ENCODE measurements at places on chromosomes 7 and 10. TPM values are rescaled to one million over a fixed set of nuclear protein-coding genes. Genes with fewer than 3 reads are reported as not detected.

GRCh38 chr10:29535012-29535777 lies 99.6 kb downstream of the SVIL start:
- DNase-seq, result peak; percentile 66

DNA sequence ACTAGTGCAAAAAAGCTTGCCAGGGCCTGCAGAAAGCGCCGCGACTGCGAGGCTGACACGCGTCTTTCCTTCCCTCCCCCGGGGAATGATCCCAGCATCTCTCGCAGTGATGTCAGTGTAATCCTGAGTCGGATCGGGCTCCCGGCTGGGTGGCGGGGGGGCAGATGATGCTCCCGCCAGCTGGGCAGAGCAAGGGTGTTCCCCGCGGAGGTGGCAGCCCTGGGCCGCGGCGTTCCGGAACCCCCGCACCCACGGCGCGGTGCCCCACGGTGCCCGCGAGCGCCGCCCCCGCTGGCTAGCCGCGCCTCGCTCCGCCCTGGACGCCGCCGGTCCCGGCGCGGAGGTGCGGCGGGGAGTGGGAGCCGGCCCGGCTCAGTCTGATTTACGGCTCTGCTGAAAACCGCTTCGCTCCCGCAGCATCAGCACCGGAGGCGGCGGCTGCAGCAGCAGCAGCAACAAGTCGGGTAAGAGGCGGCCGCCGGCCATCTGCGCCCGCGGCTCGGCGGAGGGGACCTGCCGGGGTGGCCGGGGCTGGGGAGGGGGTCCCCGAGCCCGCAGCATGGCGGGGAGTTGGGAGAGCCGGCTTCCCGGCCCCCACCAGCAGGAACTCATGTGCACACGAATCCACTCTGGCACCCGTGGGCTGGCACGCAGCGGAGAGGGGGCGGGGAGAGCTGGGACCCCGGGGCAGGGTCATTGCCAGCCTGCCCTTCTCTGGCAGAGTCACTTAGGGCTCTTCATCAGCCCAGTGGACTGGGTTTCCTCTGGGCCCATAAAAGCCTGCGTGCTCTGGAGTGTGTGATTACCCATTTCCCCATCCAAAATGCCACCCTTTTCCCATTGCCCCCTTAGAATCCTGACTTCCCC lies at the start of gene ZNF365:
Gene ZNF365, plus strand, starts transcription at position 375 of the 867 bp plus-strand sequence. CDS start 1,825 bp downstream, outside the sequence.
- DNase-seq, result peak; percentile 22

GRCh38 chr10:124911124-124912067 lies 30.5 kb upstream of the ZRANB1 start:
- peak; percentile 24 for DNase-seq

DNA sequence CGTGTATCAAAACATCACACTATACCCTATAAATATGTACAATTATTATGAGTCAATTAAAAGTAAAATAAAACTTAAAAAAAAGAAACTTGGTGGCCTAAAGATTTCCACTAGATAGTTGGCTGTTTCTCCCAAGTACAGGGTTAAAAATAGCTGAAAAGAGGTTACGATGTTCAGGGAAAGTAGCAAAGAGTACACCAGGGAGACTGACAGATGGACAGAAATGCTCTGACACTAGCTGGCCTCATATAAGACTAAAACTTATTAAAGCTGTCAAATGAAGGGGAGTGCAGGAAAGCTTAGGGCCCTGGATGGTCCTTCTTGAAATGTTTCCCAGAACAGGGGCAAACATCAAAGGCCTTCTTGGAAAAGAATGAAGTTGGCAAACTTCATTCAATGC lies 51.3 kb downstream of the TCAF1 start:
- no peak for DNase-seq

DNA sequence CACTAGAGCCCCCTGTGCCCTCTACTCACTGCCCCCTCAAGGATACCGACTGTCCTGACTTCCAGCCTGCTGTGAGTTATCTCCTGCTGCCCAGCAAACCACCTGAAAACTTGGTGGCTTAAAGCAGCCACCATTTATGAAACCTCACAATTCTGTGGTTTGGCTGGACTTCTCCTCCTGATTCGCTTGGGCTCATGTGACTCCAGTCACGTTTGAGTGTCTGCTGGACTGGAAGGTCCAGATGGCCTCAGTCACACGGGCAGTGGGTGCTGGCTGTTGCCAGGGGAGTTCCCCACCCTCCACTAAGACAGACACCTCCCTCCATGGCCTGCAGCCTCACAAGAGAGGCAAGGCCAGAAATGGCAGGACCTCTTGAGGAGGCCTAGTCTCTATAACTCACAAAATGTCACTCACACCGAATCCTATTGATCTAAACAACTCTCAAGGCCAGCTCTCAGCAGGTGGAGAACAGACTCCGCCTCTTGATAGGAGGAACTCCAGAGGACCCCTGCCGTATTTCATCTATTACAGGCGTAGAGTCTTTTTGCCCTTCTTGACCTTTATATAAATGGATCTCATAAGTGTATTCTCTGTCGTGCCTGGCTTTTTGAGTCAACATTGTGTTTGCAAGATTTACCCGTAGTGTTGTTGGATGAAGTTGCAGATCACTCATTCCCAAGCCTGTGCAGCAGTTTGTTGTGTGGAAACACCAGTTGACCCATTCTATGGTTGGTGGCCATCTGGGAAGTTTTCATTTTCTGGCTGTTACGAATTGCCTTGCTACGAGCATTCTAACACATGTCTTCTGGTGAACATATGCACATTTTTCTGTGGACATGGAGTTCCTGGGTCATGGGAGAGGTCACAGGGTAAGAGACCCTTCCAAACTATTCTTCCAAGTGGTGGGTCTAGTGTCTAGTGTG lies 48.3 kb downstream of the ZMIZ1 start:
- peak; percentile 79 for DNase-seq

DNA sequence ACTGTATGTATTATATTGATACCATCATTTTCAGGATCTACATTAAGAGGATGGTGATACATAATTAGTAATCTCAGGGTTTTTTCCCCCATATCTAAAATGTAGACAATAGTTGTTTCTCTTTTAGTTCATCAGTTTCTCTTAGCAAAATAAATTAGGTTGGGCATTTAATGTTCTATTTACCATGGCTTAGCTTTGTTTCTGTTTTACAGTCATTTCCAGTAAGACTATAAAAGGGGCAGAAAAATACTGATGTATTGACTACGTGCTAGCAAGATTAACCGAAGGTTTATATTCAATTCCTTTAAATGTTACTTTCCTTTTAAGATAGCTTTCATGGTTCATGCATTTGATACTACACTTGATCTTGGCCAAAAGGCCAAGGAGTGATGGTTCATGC lies 26.2 kb downstream of the SUV39H2 start:
- no peak for DNase-seq

GRCh38 chr10:73060173-73060572 lies 36.5 kb downstream of the P4HA1 start:
- no peak for DNase-seq

DNA sequence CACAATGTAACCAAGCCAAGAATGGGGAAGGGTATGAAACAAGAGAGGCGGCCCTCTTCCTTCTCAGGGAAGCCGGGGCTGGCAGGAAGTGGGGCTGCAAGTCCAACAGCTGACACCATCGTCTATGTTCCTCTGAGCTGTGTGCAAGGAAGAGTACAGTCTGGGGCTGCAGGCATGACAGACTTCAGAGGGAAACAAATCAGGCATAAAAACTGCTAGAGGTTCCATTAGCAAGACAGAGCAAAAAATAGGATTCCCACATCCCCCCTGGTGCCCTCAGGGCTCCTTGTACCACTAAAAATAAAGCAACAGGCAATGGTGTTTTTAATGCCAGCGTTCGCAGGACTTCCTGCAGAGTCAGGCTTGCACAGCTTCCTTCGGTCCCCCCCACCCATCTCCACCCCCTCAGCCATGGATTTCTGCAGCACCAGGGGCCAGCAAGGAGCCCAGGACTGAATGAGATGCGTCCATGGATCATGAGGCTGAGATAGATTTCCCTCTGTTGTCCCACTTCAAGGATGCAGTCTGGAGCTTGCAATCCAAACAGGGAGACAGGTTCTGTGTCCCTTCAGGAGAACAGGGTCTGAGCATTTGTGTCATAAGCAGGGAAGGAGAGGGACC lies 34.6 kb downstream of the KCNMA1 start:
- DNase-seq, result no peak

DNA sequence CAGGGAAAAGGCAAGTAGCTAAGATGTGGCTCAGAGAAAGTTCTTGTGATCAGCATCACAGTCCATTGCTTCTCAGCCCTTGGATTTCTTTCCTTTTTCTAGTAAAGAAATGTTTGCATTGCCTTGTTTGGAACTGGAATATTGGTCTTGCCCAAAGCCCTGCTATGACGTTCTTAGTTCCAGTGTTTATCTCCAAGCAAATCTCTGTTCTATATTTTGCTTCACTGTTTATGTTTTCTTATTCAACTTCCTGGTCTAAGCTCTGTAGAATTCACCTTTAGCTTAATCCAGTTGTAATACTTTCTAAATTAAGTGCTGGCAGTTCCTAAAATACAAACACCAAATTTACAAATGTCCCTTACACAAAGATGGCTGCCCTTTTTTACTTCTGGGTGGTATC lies 88.7 kb upstream of the ZNF438 start:
- no peak for DNase-seq

- DNase-seq, result no peak
Measured at GRCh38 chr10:63502832-63503231, 18.4 kb upstream of the REEP3 start.

DNA sequence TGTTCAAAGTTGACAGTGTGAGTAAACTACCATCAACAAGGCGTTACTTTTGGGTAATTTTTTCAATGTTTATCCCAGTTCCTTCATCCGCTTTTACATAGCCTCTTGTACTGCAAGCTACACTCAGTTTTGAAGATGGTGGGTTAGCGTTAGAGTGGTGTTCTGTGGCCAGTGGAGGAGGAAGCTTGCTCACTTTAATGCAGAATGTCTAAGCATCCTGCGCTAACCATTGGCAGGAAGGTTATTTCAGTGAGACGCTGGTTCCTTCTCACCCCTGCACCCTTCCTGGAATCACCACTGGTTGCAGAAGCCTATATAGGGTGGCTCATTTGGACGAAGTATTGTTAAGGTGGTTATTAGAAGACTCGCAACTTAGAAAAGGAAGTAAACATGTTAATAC lies 159.1 kb downstream of the CELF2 start:
- DNase-seq, result no peak

DNA sequence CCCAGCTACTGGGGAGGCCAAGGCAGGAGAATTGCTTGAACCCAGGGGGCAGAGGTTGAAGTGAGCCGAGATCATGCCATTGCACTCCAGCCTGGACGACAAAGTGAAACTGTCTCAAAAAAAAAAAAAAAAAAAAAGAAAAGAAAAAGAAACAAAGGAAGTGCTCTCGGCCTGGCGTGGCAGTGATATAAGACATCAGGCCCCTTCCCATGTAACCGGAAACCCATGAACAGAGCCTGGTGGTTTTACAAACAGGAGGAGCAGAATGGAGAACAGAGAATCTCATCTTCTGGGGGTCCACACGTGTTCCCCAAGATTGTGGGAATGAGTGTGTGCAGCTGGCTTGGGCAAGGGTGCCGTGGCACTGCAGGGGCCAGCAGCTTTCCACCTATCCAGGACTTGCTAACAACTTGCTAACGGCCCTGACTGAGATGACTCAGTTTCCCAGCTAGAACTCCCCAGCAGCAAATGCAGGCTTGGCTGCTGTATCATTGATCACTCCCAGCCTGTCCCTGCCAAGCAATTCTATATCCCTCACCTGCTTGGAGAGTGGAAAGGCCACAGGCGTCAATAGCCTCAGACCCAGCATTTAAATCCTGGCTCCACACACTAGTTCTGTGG lies 103.0 kb downstream of the COL26A1 start:
- no peak for DNase-seq

GRCh38 chr10:55287346-55287745 lies 486.3 kb upstream of the PCDH15 start:
- DNase-seq, result no peak

GRCh38 chr10:98586096-98586495 lies 139.4 kb upstream of the HPS1 start:
- no peak for DNase-seq

DNA sequence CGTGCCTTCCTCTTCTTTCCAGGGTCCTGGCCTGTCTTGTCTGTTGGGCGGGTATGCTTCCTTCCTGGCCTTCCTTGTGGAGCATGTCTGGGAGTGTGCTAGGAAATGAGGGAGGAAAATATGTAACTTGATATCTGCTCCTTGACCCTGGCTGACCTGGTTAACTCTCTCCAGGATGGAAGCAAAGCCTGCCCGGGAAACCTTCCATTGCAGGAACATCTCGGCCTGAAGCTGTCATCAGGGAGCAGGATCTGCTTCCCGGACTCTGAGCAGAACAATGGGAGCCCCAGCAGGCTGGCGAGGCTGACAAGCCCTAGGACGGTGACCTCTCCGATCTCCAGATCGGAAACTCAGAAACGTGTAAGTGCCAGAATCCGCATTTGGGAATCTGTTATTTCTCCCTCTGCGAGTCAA lies 340.3 kb downstream of the FRMD4A start:
- DNase-seq, result peak; percentile 80

DNA sequence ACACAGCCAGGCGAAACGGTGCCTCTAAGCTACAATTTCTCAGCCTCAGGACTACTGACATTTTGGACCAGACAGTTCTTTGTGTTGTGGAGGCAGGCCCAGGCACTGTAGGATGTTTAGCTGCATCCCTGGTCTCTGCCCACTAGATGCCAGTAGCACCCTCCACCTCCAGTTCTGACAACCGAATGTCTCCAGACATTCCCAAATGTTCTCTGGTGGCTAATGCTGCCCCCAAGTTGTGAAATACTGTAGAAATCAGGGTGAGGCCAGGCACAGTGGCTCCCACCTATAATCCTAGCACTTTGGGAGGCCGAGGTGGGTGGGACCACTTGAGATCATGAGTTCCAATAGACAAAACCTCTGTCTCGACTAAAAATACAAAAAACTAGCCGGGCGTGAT lies 18.2 kb downstream of the HNRNPF start:
- no peak for DNase-seq

- no peak for DNase-seq
Measured at GRCh38 chr10:12595936-12596576, 246.7 kb downstream of the CAMK1D start.

- DNase-seq, result no peak
Measured at GRCh38 chr10:86187499-86188239, 178.9 kb downstream of the GRID1 start.

DNA sequence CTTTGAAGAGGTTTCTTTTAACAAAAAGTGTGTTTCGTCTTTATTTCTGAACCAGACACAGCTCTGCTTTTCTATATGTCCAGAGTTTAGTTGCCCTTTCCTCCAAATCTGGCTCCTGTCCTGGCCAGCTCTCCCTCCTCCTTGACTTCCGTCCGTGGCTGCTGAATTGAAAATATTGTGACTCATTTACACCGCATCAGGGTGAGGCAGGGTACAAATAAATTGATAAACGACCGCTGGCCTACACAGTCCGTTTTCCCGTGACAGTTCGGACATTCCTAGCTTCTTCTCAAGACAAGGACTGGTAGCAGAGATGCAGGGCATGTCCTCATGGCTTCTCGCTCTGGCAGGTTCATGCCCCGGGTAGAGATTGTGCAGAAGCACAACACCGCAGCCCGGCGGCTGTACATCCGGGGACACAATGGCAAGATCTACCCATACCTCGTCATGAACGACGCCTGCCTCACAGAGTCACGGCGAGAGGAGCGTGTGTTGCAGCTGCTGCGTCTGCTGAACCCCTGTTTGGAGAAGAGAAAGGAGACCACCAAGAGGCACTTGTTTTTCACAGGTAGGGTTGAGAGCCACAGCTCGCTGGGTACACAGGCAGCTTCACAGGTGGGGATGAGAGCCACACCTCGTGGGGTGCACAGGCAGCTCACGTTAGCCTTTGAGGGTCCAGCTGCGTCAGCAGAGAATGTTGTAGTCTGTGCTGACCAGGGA lies 126.6 kb downstream of the TRRAP start:
- DNase-seq, result no peak

Gene SLC18A3
- 0.14 TPM for total RNA-seq

Gene PYROXD2
- total RNA-seq, result 5.3 TPM

Gene MYOZ1
- total RNA-seq, result 101 TPM

Gene ATP5MK
- 995 TPM for total RNA-seq

Gene CYP26C1
- not detected for total RNA-seq

Gene MUC12
- not detected for total RNA-seq

Gene PRKCQ
- 0.17 TPM for total RNA-seq

Gene KIF20B
- total RNA-seq, result 4.1 TPM

Gene ERVW-1
- total RNA-seq, result not detected
